Globus pallidus (tissue), 1 donor: ENCODE measurements at places on chromosomes 6 and 20.

DNA sequence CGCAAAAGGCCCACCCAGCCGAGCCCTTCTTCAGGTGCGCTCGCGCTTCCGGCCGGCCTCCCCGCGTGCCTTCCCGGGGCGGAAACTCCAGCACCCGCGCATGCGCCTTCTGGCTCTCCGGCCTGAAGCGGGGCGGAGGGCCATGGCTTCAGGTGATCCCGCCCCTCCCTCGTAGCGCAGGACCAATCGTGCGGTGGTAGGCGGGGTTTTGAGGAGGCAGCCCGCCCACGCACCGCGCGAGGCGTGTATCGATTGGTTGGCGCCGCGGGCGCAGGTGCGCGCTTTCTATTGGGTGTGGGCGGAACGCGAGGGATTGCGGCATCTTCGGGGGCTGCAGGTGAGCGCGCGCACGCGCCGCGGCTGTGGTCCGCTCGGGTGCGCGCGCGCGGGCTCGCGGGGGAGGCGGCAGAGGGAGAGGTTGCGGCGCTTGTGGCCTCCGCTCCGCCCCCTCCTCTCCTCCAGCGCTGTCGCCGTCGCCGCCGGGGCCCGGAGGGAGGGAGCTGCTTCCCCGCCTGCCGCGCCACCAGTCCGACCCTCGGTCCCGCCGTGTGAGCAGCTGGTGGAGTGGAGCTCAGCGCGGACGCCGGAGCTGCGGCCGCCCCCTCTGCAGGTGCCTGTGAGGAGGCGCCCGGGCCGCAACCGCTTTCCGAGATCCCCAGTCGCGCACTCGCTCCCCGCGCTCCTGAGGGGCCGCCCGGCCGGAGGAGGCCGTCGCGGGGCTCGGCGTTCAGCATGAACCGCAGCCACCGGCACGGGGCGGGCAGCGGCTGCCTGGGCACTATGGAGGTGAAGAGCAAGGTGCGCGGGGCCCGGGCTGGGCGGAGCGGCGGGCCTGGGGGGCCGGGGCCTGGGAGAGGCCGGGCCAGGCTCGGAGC, at the start of gene PARD6B:
PARD6B (plus strand) TSS at position 526 of the 875 bp plus-strand sequence; CDS start at position 733, 207 bp downstream.
- peak; percentile 90 for DNase-seq

DNA sequence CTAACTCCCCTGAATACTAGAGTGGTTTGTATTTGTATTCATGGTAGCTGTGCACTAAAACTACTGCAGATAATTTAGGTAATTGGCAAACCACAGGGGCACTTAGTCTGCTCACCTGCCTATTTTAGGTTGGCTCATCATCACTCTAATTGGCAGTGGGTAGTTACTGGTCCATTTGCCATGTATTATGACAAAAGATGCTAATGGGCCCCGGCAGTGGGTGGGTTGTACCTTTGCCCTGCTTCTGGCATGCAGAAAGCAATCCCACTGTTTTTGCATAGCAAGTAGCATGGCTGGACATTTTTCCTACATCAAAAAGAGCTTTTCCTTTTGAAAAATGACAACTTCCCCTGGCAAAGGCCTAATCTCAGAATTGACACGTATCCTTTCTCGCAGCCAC, 741.4 kb upstream of the MAP3K7 start:
- no peak for DNase-seq

DNA sequence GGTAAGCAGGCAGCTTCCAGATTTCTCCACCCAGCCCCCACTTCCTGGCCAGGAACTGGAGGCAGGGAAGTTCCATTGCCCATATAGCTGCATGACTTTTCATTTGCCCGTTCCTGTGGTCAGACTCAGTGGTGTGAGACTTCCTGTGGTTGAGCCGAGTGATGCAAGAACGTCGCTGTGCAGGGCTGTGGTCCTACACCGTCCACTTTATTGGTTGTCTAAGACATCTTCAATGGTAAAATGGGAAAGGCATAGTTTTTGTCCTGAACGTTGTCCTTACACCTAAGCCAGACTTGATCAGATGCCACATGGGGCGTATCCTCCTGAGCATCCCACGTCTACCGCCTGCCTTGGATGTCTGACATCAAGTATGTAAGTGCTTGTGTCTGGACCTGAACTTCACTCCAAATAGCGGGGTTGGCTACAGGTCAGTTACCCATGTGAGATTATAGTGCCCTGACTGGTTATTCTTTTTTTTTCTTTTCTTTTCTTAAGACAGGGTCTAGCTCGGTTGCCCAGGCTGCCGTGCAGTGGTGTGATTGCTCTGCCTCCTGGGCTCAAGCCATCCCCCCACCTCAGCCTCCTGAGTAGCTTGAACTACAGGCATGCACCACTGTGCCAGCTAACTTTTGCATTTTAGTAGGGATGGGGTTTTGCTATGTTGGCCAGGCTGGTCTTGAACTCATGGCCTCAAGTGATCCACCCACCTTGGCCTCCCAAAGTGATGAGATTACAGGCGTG, 25.9 kb upstream of the GTSF1L start:
- DNase-seq = no peak

- DNase-seq = peak; percentile 67
Measured at GRCh38 chr6:158605266-158605878, 39.2 kb downstream of the DYNLT1 start.

GRCh38 chr6:29667158-29667557, 10.3 kb downstream of the MOG start:
- DNase-seq = no peak

- DNase-seq = no peak
Measured at GRCh38 chr6:150346346-150346745, 22.5 kb upstream of the IYD start.

DNA sequence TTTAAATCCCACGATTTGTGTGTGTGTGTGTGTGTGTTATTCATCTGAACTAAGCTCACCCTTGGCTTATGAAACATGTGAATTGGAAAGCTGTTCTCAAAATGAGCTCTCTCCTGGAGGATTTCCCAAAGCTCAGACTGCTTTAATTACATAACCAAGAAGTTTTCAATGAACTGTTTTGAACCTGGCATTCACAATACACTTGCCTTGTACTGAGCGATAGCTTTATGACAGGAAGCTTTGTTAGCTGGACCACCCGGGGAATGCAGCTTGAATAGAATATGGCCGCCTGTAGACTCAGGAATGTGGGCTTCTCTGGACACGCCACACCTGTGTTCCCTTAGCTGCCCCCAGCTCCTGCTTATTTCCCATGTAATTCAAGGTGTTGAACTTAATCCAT, 71.4 kb upstream of the PREP start:
- no peak for DNase-seq
